ENCODE measurements at places on chromosomes 16 and 17. TPM values are rescaled to one million over a fixed set of nuclear protein-coding genes. Genes with fewer than 3 reads are reported as not detected.

Gene DLX3
- not detected for total RNA-seq

Gene CENPX
- total RNA-seq: 16.8 TPM

DNA sequence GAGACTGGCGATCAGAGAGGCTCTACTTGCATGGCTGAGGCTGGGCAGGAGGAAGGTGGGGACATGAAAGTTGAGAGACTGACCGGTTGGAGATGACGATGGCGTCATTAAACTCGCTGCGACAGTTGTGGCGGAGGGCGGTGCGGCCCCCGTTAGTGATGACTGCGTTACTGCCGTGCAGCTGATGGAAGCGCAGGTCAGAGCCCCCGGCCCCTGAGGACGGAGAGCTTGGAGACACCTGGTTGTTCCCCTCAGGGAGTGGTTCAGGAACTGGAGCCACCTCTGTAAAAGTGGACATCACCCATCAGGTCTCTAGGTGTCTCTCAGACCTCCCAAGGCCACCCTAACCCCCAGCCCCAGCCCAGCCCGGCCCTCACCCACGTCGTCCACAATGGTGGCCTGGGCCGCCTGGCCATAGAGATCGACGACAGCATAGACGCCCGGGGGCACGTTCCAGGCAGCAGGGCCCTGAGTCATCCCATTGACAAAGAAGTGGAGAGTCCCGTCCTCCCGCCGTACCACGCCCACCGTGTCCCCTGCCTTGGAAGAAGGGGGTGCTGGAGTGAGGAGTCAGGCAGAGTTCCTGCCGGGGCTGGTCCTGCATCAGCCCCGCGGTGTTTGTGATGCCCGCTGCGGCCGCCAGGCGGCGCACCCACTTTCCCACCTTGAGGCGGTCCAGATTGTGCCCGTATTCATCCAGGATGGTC, 5.3 kb downstream of the NEURL4 start:
- no peak for DNase-seq
- H3K36me3 ChIP-seq: peaks cover 79% of the 10 kb centered on the region
- H3K27ac ChIP-seq: no peak overlapping the region
- no peak overlapping the region for H3K4me3 ChIP-seq

DNA sequence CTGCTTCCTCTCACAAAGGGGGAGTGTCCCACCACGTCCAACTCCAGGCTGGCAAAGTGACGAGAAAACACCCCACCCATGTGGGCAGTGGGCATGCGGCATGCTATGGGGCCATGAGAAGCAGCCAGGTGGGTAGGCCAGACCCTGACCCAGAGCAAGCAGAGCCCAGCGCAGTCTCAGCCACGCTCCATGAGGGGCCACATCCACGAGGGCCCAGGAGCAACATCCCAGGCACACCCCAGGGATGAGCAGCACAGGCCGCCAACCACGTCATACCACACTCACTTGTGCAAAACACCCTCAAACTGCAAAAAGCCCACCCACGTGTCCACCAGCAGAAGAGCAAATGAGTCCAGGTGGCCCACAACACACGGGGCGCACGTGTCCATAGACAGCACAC, 117.0 kb downstream of the ZNF778 start:
- H3K4me3 ChIP-seq: no peak overlapping the region
- peaks cover 51% of the 10 kb centered on the region for H3K4me1 ChIP-seq
- peak overlapping the region; percentile 83 for H3K27ac ChIP-seq
- no peaks in the 10 kb centered on the region for H3K27me3 ChIP-seq

DNA sequence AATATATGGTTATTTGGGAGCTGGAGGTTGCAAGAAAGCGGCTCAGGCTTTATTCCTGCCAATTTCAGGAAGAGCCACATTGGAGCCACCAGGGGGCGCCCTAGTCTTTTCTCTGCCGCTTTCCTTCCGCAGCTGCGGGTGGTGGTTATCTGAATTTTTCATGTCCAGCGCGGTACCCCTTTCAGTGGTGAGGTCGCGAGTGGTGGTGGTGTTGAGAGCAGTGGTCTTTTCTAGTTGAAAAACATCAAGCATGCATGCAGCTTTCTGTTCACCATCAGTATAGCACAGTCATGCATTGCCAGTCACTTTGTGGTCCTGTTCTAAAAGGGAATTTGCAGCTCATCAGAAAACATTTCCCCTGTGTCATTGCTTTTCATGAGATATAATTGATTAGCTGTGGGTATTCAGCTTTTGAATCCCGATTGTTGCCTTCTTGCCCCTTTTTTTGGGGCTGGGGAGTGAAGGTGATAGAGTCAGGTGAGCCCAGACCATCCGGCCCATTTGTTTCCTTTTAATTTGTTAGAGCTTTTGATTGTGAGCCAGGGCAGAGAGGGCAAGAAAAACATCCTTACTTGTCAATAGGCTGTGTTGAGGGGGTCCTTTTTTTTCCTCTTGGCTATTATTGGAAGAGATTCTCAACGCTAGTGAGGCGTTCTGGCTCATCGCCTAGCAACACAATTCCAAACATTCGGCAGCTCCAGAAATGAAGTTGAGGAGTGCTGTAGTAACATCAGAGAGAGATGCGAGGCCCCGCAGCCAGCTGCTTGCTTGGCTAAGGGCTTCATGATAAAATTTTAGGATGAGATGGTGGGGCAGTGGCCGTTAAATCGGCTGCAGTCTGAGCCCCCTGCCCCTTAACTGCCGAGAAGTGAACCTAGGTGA, 119.0 kb downstream of the SNX29 start:
- peaks cover 39% of the 10 kb centered on the region for H3K4me1 ChIP-seq
- DNase-seq: peak; percentile 68
- H3K4me3 ChIP-seq: no peak overlapping the region
- peak overlapping the region; percentile 40 for H3K27ac ChIP-seq
- H3K27me3 ChIP-seq: no peaks in the 10 kb centered on the region
- no peaks in the 10 kb centered on the region for H3K36me3 ChIP-seq

GRCh38 chr17:72238157-72238673, 117.4 kb downstream of the SOX9 start:
- H3K27me3 ChIP-seq: peaks cover 9% of the 10 kb centered on the region
- H3K36me3 ChIP-seq: no peaks in the 10 kb centered on the region
- H3K4me1 ChIP-seq: no peaks in the 10 kb centered on the region
- H3K4me3 ChIP-seq: no peak overlapping the region

Gene CACNA1H
- total RNA-seq: 14.6 TPM

DNA sequence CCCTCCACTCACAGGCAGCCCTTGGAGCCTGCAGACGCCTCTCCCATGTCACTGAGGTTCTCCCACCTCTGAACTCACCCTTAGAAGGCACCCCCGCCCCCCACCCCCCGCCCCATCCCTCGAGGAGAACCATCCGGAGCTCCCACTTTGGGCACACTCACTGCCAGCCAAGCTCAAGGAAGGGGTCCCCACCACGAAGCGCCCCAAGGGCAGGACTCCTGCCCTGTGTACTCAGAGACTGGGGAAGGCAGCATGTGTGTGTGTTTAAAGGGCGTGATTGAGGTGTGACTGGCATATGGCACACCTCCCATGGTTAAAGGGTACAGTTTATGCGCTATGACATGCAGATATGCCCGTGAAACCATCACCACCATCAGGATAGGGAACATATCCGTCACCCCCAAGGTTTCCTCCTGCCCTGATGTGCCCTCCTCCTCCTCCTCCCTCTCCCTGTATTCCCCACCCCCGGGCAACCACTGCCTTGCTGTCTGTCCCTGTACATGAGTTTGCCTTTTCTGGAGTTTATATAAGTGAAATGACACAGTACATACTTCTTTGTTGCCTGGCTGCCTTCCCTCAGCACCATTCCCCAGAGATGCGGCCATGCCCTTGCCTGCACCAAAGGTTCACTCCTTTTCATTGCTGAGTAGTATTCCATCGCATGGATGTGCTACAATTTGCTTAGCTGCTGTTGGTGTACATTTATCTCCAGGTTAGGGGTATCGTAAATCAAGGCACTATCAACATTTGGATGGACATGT, 14.0 kb upstream of the RBFOX3 start:
- no peaks in the 10 kb centered on the region for H3K27me3 ChIP-seq
- DNase-seq: no peak
- H3K27ac ChIP-seq: no peak overlapping the region
- no peaks in the 10 kb centered on the region for H3K4me1 ChIP-seq
- H3K4me3 ChIP-seq: no peak overlapping the region
- no peaks in the 10 kb centered on the region for H3K36me3 ChIP-seq

Gene CFAP119
- total RNA-seq: 0.48 TPM

DNA sequence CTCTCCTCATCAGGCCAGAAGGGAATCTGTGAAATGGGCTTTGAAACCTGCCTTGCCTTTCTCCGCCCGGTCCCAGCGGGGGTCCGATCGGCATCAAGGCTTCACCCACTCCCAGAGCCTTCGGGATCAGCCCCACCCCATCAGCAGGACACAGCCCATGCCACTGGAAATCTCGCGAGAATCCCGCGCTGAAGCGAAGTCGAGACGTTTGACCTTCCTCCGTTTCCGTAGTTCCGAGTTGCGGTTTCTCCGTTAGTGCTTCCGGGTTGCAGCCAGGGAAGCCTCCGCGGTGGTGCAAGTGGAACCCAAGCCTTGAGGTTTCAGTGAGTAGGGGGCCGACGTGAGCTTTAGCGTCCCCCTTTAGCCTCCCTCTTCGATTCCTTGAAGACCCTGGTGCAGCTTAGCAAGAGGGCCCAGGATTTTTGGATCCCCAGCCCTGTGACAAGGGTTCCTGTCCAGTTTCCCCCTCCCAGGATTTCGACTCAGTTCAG, at the start of gene COASY:
Gene COASY, plus strand, starts transcription at position 252 of the 491 bp plus-strand sequence. CDS start 475 bp downstream, outside the sequence.
- no peaks in the 10 kb centered on the region for H3K27me3 ChIP-seq
- peaks cover 29% of the 10 kb centered on the region for H3K4me1 ChIP-seq
- peak within 1 kb of the TSS; percentile 71 for H3K27ac ChIP-seq
- peaks cover 20% of the 10 kb centered on the region for H3K36me3 ChIP-seq
- peak; percentile 98 for DNase-seq
- H3K4me3 ChIP-seq: peak within 1 kb of the TSS; percentile 93

DNA sequence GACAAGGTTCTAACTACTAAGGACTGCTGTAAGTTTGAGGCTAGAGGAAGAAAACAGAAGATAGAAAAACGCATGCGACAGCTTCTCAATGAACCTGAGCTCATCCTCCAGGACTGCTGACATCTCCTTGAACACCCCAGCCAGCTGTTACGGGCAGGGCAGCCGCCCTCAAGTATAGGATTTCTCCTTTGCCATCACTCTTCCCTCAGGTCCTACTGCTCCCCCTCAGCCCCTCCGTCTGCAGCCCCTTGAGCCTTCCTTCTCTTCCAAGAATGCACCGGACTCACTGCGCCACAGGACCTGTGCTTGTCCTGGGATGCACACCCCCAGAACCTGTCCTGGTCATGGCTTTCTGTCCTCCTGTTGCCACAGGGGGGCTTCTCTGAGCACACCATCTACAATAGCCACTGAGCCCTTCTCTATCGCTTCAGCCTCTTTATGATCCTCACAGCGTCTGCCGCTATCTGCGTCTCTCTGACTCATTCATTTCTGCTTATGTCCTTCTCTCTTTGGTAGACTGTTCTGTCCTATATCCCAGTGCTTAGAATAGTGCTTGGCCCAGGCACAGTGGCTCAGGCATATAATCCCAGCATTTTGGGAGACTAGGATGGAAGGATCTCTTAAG, 15.7 kb upstream of the XYLT2 start:
- no peaks in the 10 kb centered on the region for H3K36me3 ChIP-seq
- H3K4me3 ChIP-seq: no peak overlapping the region
- H3K27me3 ChIP-seq: no peaks in the 10 kb centered on the region
- no peak overlapping the region for H3K27ac ChIP-seq
- no peak for DNase-seq

- H3K36me3 ChIP-seq: peaks cover 45% of the 10 kb centered on the region
- H3K4me3 ChIP-seq: peak overlapping the region; percentile 72
Observed at GRCh38 chr17:1830288-1830687, 483 bp downstream of the RPA1 start.

DNA sequence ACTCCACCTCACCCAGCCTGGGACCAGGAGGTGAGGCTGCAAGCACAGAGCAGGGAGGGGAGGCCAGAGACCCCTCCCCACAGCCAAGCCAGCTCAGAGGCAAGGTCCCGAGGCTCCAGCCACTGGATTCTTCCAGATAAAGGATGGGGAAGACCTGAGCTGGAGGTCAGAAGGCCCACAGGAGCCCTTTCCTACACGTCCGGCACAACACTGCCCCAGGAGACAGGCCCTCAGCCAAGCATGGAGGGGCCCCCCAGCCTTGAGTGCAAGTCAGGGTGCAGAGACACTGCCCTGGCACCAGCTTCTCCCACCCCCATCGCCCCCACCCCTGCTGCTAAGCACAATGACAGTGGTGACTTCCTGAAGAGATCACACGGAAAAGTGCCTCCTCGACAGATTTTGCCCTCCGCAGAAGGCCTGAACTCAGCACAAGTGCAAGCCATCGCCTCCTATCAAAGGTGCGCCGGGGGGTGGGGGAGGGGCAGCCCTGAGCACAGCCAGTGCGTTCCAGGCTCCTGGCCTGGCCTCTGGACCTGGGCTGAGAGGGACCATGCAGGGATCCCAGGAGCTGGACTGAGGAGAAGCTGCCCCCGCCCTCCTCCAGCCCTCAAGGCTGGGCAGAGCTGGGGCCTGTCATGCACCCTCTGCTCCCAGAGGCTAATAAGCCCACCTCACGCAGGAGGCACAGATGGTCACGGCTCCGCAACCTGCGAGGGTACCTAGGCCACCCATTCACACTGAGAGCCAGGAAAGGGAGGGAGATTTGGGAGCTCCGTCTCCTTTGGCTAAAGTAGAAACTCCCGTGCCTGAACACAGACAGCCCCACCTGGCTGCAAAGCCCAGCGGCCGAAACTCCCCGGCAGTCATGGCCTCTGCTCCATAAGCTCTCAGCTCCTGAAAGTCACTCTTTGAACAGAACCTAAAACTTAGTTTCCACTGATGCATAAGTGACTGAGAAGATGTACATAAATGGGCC, 2.7 kb downstream of the MAFG start:
- H3K36me3 ChIP-seq: peaks cover 24% of the 10 kb centered on the region
- H3K27ac ChIP-seq: no peak overlapping the region
- H3K4me3 ChIP-seq: no peak overlapping the region
- H3K4me1 ChIP-seq: peaks cover 50% of the 10 kb centered on the region

Gene MARCHF10
- total RNA-seq: not detected

- H3K36me3 ChIP-seq: peaks cover 100% of the 10 kb centered on the region
- peaks cover 9% of the 10 kb centered on the region for H3K4me1 ChIP-seq
- no peak for DNase-seq
- no peak overlapping the region for H3K4me3 ChIP-seq
Observed at GRCh38 chr17:1473841-1474240, 17.8 kb upstream of the CRK start.

GRCh38 chr16:10178080-10178479, 4.1 kb downstream of the GRIN2A start:
- no peaks in the 10 kb centered on the region for H3K36me3 ChIP-seq
- no peak for DNase-seq
- H3K4me1 ChIP-seq: peaks cover 27% of the 10 kb centered on the region
- no peak overlapping the region for H3K4me3 ChIP-seq

Measured in heart left ventricle (tissue), 16 donors.